CD4-positive, alpha-beta T cell treated with Interleukin-1 beta for 1 hour (primary cell): ENCODE measurements at places on chromosomes 4 and X.
A peak's percentile ranks its signal among the peaks of the same experiment; 100 is the strongest.

GRCh38 chr4:128653527-128654444, 155.7 kb upstream of the JADE1 start:
- DNase-seq = no peak

- DNase-seq = no peak
Observed at GRCh38 chrX:5702890-5703289, 525.8 kb downstream of the NLGN4X start.

- DNase-seq = no peak
Observed at GRCh38 chrX:13110433-13111324, 66.3 kb upstream of the FAM9C start.

DNA sequence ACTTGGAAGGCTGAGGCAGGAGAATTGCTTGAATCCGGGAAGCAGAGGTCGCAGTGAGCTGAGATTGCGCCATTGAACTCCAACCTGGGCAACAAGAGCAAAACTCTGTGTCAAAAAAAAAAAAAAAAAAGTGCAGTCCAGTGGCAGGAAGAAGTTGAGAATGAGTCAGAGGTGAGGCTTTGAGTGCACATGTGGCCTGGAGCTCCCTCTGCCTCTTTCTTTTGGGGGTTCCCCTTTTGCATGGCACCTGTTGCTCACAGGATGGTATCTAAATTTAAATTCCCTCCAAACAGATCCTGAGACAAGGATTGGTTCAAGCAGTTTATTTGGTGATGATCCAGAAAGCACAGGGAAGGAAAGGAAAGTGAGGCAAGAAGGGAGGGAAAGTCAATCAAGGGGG, 151.4 kb upstream of the STX18 start:
- DNase-seq = no peak

GRCh38 chr4:98643755-98644154, 14.7 kb downstream of the TSPAN5 start:
- DNase-seq = peak; percentile 21

DNA sequence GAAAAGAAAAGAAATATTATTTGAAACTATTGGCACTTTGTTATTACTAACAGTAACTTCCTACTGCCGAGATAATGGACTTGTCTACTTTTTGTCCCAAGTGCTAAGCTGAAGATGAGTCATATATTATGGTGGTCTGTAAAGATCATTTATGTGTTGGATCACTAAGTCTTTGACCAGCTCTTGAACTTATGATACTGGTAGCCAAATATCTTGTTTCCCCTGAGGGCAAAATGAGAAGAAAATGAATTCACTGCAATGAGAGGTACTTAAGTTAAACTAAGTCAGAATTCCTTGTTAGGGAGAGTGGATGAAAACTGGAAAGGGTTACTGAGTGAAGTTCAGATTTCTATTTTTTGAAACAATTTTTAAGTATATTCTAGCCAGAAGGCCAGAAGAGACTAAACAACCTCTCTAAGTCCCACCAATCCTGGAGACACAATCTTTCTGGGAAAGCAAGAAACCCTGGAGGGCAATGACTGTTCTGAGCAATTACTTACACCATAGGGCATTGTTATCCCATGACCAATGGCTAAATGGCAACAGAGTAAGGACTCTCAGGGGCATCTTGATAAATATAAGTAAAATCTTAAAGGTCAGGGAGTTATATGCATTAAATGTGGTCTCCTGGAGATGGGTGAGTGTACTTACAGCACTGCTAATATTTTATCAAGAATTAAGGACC, 287.7 kb downstream of the STIM2 start:
- DNase-seq = no peak
